ENCODE measurements at places on chromosomes 16 and 17.

- DNase-seq = no peak
These were observed 48.7 kb upstream of the FOXJ1 start for GRCh38 chr17:76189741-76190140.

DNA sequence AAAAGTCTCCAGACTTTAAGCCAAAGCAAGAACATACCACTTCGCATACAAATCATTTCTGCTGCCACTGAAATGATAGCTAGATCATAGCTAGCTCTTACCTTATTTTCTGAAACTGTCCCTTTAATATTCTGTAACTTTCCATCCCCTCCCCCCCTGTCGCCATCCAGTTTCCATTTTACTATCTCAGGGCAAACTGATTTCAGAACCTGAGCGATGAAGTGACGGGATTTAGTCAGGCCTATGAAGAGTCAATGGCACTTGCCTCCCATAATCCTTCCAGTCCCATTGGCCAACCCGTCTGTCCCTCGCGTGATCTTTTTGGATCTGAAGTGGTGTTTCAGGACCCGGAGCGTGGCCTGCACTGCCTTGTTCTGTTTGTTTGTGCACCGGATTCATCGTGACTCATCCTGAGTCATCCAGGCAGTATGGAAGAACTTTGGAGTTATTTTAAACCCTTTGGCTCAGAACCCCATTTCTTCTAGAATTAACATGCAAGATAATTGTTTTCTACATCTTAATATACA is 199.8 kb upstream of the CHMP6 start:
- DNase-seq = no peak

- peak; percentile 30 for DNase-seq
These were observed 14.4 kb upstream of the MEAK7 start for GRCh38 chr16:84518804-84519341.

- no peak for DNase-seq
These were observed 215.5 kb downstream of the MRTFB start for GRCh38 chr16:14286368-14287230.

DNA sequence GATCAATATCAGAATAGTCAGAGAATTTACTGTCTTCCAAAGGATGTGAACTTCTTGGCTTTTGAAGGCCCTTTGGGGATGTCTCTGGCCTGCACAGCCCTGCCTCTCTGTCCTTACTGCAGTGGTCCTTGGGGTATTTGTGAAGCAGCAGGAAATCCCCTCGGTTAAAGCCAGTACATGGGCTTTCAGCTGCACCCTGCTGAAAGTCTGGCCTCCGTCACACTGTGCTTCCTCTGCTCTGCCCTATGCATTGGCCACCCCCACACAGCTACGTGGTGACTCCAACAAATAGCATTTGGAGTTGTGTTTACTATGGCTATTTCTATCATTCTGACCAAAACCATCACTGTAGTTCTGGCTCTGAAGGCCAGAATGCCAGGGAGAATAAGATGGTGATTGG is 21.2 kb downstream of the SYCE1L start:
- no peak for DNase-seq

DNA sequence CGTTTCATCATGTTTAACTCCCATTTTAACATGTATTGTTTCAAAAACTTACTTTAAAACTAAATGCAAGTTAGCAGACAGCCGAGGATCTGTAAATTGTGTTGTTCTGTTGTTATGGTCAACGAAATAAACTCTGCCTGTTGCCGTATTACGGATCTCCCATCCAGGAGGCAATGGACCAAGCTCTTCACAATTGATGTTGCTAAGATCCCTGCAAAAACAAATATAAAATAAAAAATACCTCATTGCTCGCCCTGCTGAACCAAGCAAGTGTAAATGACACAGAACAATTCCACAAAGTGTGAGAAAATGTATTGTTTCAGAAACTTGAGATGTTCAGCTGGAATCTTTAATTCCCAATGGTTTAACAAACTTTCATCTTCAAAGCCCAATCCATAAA is 65.0 kb downstream of the CEP95 start:
- no peak for DNase-seq

GRCh38 chr16:12390644-12391043 is 413.0 kb downstream of the CPPED1 start:
- DNase-seq = no peak

GRCh38 chr17:32267690-32268205 is 2.1 kb downstream of the RHBDL3 start:
- no peak for DNase-seq

GRCh38 chr16:46690281-46691178 is 1.1 kb downstream of the ORC6 start:
- no peak for DNase-seq

DNA sequence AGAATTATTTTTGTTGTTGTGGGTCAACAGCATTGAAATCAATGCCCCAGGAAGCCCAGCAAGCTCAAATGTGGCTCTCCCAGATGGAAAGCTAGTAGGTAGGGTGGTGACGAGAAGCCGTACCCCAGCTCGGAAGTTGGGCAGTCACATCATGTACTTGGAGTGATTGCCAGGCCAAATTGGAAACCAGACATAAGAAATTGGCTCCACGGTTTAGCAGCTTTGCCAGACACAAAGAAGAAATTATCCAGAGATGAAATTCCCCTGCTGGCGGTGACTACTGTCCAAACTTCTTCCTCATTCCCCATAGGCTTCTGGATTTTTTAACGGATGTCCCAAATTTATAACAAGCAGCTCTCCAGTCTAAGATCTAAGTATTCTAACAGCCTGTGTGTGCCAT is 95.9 kb downstream of the OR1D5 start:
- DNase-seq = no peak

DNA sequence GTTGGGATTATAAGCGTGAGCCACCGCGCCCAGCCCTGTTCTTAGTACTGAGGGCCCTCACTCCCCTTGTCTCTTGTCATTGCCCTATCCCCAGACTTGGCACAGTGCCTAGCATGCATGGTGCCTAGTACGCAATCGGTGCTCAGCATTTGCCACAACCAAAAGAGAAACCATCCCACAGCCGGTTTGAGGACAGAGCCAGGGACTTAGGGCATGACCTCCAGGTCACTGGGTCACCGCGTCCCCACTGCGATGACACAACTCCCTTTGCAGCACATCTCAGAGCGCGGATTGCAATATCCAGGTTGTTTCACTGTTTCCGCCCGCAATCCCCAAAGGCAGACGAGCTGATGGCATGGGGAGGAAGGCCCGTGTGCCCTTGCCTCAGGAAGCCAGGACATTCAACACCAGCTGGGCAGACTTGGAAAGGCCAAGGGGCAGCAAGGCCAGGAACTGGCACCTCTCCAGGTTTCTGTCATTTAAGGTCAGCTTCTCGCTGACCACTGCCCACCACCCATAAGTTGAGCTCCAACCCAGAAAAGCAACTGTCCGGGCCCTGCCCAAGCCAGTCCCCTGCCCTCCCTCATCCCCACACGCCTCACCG is 274.5 kb downstream of the MRTFB start:
- no peak for DNase-seq

GRCh38 chr16:149024-149660 is 3.3 kb upstream of the HBZ start:
- DNase-seq = no peak

DNA sequence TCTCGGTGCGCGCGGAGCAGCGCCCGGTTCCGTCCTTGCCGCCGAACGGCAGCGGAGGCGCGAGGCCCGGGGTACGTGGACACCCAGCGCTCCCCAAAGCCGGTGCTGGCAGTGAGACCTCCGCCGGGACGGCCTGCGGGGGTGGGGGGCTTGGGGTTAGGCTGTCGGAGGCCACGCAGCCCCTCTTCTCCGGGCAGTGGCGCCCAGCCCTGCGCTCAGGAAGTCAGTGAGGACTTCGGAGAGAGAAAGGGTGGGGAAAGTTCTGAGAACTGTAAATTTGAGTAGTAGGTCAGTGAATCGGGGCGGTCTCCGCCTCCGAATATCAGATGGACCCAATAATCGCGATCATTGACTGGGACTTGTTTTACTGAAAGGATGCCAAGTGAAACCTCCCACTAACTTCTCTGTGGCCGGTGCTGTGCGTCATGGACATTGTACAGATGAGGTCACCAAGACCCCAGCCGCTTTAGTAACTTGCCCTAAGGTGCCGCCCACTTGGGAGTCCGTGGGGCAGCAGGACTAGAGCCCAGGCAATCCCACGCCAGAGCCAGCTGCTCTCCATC is 468 bp downstream of the IL4R start:
- peak; percentile 35 for DNase-seq

GRCh38 chr17:64572682-64573154 is 65.9 kb downstream of the CEP95 start:
- DNase-seq = no peak

DNA sequence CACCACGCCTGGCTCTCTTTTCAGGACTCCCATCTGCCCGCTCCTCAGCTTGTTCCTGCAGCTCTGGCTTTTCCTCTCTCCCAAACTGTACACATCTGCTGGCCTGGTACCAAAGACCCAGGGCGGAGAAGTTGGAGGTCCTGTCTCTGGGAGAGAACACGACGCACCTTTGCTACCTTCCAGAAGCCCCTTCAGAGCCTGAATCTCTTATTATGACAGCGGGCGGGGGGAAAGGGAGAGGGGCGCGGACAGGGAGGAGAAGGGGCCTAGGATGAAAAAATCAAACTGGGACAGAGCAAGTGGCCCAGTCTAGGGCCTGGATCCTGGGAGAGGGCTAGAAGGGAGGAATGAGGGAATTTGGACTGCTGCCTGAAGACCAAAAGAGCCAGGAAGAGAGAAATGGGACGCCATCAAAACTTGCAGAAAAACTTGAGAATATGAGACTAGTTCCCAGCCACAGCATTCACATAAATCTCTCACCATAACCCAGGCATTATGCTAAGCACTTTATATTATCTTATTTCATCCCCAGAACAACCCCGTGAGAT is 2.5 kb upstream of the PER1 start:
- no peak for DNase-seq

DNA sequence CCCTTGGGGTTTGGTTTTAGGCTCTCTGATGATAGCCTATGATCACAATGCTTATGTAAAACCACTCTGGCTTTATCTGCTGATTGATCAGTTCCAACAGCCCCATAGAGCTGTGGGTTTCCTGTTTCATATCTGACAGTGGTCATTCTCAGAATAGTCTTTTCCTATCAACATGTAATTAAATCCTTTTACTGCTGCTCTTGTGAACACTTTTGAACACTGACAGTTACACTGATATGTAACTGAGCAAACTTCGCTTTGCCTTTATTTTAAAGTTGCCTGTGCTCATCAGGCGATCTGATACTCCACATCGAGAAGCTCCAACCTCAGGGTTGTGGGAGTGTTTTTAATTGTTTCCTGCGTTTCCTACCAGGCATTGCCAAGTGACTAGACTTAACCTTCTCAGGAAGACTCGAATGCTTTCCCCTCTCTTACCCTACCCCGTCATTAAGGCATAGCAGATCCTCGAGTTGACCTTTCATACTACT is 17.3 kb upstream of the CLEC18B start:
- no peak for DNase-seq
